Suppressor macrophage (primary cell): ENCODE measurements at places on chromosomes 2 and 18.

DNA sequence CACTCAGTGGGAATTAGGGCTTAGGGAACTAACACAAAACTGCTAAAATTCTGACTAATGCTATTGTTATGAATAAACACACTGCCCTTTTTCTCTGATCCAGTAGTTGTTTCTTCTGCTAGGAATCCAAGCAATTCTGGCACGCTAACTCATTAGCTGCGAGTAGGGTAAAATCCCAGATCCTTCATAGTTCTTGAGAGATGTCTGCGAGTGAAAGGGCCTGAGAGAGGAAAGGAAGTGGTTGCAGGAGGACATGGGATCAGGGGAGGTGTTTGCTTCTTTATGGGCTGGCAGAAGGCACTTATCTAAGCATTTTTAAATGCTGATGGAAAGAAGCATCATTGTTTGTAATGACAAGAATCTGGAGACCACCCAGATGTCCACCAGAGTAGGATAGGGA lies 9.4 kb downstream of the MAP3K19 start:
- no peak for DNase-seq

DNA sequence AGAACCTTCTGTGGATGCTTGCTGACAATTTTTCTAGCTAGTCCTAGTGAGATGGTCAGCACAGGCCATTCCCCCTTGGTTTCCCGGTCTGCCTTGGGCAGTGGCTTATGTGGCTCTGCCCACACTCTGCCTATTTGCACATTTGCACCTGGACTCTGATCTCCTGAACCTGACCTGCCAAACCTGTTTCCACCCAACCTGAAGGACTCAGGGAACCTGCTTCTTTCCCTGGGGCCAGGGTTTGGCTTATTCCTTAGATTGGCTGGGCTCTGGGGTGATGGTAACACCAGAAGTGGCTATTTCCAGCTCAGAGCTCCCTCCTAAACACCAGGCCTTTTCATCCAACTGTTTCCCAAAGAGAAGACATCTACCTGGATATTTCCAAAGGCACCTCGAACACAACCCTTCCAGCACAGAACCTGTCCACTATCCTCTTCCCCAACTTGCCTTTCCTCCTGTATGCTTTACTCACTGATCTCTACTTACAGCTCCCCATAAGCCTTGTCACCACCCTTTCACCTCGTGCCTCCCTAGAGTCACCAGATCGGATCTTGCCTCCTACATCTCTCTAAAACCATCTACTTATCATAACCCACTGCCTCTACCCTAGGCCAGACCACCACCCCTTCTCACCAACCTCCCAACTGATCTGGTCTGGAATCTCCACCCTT lies 5.8 kb upstream of the MTA3 start:
- no peak for DNase-seq

DNA sequence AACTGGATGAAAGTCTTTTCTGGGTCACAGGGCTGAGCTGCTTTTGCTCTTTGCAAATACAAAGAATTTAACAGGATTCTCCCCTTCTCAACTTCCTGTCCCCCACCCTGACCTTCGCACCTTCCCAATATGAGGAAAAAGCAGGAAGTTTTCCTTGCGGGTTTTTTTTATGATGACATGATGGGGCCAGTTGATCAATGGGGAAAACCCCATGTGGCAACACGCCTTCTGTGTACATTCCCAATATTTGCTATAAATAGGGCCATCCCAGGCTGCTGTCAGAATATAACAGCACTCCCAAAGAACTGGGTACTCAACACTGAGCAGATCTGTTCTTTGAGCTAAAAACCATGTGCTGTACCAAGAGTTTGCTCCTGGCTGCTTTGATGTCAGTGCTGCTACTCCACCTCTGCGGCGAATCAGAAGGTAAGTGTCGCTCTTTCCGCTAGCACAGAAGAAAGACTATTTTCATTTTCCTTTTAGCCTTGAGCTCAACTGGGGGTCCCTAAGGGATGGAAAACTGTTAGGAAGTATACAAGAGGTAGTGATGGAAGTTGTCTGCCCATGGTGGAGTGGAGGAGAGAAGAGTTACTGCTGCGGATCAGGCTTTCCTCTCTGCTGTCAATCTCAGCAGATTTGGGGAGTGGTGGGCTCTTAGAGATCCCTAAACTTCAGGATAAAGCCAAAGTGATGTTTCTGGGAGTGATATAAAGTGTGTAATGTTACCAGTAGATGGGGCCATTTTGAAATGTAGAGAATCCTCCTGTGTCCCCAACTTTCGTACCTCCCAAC lies at the start of gene CCL20:
Gene CCL20, plus strand, starts transcription at position 281 of the 792 bp plus-strand sequence. Its CDS starts 70 bp downstream, at position 351.
- DNase-seq, result no peak

- no peak for DNase-seq
Measured at GRCh38 chr18:22515250-22515649, 97.5 kb upstream of the CTAGE1 start.

DNA sequence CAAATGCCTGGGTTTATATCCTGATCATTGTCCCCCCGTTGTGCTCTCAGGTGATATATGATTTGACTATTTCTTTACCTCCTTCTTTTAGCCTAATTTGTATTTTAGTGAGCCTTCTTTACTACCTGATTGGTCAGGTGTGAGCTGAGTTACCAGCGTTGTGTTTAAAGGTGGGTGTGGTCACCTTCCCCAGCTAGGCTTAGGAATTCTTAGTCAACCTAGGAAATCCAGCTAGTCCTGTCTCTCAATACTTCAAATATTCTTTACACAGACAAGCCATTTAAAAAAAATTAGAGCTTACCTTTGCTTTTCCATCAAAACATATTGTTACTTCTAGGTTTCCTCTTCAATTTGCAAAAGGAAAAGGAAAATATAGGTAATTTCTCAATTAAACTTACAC lies 30.2 kb downstream of the KYNU start:
- DNase-seq, result no peak

DNA sequence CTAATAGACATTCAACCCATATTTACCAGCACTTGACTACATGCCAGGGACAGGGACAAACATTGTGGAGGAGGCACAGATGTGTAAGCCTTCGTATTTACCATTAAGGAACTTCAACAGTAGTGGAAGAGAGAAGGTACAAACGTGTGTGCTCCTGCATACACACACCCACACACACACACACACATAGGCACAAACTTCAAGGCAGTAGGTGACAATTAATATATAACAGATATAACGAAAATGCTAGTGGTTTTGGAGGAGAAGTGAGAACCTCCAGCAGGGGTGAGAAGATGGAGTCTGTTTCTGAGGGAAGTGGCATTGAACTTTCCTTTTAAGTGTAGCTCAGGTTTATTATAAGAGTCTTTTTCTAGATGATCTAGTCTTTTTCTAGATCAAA lies 231.1 kb downstream of the SETBP1 start:
- DNase-seq, result no peak

- peak; percentile 20 for DNase-seq
Measured at GRCh38 chr18:61827591-61827990, 65.2 kb downstream of the RNF152 start.

DNA sequence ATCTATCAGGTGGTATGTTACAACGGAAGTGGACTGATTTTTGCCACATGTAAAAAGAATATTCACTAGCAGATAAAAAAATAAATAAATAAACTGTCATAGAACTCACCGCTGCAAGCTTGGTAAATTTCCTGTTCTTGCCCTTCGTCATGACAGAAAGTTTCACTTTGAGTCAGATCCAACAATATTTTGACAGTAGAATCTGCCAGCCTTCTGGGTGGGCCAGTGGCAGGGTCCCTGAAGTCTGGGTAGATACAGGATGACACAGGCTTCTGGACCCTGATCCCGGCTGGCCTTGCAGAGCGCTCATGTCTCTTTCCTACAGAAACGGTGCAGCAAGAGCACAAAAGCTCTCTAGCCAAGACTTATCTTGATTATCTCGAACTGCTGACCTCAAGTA lies 97.8 kb upstream of the PMAIP1 start:
- no peak for DNase-seq

DNA sequence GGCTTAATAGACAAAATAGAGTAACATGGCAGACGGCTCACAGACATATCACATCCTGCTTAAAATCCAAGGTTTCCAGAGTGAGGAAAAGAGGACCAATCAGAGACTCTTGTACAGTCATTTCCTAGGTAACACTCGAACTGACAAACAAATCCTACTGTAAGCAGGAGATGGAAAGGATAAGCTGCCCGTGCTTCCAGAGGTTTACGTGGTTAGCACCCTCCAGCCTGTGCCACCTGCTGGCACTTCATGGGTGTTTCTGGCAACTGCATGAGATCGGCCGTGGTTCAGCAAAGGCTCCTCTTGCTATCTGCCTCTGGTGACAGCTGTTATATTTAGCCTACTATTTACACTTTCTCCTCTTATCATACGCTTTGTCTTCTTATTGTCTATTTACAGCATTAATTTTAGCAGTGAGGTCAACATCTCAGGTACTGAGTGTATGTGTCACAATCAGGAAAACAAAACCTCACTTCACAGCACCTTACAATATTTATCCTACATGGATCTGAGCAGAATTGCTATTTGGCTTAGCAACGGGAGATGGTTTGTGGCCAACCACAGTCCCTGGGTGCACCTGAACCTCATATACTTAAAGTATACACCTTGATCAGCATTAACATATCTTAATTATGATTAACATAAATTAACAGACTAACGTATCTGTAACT lies 226.9 kb downstream of the TMEM163 start:
- DNase-seq, result no peak

DNA sequence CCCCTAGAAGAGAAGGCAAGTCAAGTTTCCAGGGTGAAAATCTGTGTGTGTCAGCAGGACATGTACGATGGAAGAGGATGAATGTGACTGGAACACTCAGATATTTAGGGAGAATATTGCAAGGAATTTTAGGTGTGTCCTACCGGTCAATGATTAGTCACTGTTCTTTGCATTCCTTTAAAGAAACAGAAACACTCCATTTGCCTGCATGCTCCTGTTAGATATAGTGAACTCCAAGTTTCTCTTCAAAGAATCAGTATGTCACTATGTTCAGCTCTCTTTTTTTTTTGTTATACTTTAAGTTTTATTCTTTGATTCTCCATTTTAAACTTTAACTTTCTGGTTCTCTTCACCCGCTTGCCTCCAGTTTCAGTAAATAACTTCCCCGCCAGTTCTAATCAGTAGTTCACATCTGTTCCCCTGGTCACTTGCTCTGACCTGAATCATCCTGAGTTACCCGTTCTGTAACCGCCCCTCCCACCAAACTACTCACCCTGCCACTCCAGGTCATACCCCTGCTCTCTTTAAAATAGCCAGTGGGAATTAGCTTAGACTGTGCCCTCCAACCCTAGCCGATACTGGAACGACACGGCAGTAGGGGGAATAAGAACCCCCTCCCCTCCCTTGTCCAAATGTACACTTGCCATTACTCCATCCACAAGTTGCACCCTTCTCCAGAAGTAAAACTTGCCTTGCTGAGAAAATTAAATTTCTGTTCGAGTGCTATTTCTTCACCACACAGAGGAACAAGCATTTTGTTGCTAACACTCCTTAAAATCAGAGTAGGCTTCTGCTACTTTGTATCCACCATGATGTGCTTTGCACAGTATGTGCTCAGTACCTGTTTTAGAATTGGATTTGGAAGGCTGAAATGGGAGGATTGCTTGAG lies 268.4 kb downstream of the METTL4 start:
- DNase-seq, result no peak

GRCh38 chr18:902229-902628 lies 2.4 kb upstream of the ADCYAP1 start:
- DNase-seq, result no peak

DNA sequence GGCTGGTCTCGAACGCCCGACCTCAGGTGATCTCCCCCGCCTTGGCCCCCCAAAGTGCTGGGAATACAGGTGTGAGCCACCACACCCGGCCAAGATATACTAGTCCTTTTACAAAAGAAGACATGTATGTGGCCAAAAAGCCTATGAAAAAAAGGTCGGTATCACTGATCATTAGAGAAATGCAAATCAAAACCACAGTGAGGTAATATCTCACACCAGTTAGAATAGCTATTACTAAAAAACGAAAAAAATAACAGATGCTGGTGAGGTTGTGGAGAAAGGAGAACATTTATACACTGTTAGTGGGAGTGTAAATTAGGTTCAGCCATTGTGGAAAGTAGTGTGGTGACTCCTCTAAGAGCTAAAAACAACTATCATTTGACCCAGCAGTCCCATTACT lies 26.4 kb downstream of the KLHL23 start:
- no peak for DNase-seq

DNA sequence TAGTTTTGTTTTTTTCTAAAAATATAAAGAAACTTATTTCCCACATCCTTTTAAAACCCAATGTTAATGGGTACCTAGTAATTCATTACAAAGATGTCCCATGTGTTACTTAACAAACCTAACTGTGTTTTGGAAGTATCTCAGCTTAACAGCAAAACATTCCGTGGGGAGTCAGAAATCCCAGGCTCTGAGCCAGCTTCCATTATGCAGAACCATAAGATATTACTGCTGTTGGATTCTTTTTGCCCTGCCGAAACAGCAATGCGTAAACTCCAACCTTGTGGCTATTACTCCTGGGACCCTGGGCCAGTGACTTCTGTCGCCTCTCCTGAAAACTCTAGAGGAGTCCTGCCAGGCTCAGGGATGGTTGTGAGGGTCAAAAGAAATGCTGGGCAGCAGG lies 174.1 kb downstream of the UXS1 start:
- no peak for DNase-seq

- no peak for DNase-seq
Measured at GRCh38 chr2:200650195-200650594, 64.4 kb downstream of the AOX1 start.

DNA sequence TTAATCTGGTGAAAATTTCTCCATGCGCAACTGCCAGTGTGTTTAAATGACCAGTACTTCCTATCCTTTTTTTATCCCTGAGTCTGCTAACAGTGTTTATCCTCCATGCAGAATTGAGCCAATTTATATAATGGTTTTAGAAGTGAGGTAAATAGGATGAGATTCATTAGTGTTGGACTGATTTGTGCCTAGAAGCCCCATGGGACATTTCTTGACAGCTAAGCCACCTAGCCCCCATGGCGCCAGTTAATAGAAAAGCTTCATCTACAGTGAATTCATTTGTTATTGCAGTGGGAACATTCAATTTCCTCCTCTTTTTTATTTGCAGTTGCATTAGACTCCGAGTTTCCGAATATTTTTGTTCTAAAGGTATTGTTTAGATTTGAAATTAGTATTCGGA lies 175.6 kb downstream of the ARL6IP6 start:
- no peak for DNase-seq

GRCh38 chr2:178514664-178515063 lies 34.4 kb downstream of the PLEKHA3 start:
- DNase-seq, result no peak

DNA sequence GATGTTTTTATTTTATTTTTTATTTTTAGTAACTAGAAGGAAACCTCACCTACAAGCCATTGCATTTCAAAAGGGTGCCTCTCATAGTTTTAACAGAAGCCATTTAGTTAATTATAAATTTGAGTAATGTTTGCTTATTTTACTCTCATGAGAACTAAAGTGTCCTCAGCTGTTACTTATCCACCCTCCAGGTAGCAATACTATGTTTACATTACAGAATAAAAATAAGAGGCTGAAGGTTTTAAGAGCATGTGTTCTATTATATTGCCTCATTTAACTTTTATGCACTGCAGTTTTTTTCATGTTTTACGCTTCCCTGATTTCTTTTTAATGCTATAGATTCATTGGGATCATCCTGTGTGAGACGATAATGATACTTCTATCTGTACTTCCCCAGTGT lies 235.5 kb downstream of the THSD7B start:
- no peak for DNase-seq

GRCh38 chr2:56209701-56210100 lies 25.9 kb downstream of the CCDC85A start:
- no peak for DNase-seq
